GM04503 (cell line): ENCODE measurements at places on chromosomes 7 and 10.

DNA sequence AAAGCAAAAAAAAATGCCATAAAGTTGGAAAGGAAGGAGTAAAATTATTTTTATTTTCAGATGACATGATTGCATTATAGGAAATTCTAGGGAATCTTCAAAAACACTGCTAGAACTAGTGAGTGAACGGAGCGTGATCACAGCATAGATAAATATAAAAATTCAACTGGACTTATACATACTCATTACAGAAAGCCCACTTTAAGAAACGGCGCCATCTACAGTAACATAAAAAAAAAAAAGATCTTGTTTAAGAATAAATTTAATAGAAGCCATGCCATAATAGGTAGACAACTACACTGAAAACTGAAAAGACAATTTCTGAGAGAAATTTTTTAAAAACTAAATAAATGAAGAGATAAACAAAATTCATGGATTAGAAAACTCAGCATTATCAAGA, 623.1 kb upstream of the MGMT start:
- no peak for DNase-seq

- DNase-seq, result no peak
Observed at GRCh38 chr7:2032876-2033407, 199.8 kb downstream of the MAD1L1 start.

GRCh38 chr10:21173802-21174714, 276.9 kb upstream of the NEBL start:
- DNase-seq, result no peak

DNA sequence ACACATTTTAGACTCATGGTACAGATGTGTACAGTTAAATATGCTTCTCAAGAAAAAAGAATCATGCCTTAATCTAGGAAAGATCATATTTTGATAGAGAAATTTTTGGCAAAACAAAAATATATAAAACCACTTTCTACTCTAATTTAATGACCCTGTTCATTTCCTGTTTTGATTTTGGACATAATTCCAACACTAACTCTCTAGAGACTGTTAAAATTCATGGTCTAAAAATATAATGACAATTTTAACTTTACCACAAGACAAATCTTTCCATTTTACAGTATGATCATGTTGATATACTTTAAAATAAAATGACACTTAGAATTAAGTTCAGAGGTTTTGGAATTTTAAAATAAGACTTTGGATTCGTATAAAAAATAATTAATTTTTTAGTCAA, 45.2 kb downstream of the PRKG1 start:
- no peak for DNase-seq

DNA sequence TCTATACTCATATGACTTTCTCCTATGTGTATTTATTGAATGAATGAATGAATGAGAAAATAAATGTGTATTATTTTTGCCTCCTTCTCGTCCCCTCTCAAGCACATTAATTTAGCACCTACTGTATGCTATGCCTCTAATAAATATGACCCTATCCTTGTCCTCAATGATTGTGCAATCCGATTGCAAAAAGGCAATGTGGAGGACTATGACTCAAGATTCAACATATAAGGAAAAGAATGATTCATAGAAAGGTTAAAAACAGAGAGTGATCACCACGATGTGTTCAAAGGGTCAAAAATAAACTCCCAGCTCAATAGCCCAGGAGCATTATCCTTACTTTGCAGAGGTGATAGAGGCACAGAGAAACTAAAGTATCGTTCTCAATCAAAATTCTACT, 322.8 kb upstream of the SORCS1 start:
- no peak for DNase-seq

DNA sequence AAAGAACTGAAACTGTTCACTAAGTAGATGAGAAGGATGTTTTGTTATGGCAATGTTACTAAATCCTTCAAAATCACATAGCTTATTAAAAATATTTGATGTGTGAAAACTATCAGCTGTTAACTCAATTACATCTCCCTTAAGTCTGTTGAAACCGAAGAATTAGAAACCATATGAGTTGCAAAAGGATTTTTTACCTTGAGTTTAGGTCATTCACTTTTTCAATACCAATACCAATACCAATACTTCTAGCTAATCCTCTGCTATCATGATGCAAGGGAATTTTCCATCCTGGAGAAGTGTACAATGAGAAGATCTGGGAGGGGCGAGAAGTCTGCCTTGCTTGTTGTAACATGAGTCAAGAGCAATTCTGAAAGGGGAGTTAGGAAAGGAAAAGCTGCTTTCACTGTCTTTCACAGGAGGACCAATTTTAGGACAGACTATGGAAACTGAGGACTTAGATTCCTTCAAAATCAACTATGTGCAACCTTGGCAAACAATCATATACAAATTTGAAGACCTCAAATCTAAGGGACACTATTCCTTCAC, 199.7 kb downstream of the IMMP2L start:
- peak; percentile 27 for DNase-seq

DNA sequence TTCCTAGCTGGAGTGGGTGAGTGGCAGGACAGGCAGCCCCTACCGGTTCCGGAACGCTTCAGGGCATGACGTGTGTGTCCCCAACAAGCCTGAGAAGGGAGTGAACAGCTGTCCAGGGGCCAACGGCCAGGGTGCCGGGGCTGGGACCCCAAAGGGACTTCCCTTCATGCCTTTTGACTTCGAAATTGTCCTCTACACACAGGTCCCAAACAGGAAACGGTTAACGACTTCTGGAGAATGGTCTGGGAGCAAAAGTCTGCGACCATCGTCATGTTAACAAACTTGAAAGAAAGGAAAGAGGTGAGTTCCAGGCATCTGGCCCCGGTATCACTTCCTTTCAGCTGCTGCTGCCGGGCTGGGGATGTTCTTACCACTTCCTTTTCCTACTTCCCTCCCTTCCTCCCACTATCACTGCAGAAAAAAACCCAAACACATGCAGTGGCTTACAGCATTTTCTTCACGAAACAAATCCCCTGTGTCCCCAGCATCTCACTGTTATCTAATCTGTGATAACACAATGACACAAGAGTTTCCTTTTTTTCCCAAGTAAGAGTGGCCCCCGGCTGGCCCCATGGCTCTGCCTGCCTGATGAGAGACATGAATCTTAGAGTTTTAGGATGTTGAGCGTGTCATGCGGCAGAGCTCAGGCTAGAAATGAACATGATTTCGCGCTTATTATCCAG, 63.2 kb downstream of the MKI67 start:
- DNase-seq, result no peak

DNA sequence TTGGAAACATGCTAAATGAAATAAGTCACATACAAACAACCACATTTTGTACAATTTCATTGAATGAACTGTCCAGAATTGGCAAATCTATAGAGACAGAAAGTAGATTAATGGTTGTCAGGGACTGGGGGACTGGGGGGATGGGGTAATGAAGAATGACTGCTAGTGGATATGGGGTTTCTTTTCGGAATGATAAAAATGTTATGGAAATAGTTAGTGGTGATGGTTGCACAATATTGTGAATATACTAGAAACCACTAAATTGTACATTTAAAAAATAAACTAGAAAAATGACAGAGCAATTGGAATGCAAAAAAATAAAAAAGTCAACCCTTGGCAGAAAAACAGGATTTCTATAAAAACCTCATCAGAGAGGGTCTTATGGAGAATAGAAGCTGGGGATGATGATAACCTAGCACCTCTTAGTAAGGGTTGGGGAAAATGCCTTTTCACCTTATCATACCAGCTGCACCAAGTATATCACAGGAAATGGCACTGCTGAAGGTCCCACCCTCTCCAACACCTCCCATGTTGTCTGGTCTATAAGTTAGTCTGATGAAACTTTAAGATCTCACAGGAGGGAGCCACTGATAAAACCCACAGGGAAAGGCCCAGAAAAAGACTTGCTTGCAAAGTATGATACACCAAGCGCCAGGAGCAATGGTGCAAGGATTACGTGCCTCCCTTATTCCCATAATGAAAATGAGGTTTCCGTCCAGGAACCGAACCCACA, 23.1 kb upstream of the JAZF1 start:
- peak; percentile 31 for DNase-seq
